ENCODE measurements at places on chromosomes 6 and 20.

DNA sequence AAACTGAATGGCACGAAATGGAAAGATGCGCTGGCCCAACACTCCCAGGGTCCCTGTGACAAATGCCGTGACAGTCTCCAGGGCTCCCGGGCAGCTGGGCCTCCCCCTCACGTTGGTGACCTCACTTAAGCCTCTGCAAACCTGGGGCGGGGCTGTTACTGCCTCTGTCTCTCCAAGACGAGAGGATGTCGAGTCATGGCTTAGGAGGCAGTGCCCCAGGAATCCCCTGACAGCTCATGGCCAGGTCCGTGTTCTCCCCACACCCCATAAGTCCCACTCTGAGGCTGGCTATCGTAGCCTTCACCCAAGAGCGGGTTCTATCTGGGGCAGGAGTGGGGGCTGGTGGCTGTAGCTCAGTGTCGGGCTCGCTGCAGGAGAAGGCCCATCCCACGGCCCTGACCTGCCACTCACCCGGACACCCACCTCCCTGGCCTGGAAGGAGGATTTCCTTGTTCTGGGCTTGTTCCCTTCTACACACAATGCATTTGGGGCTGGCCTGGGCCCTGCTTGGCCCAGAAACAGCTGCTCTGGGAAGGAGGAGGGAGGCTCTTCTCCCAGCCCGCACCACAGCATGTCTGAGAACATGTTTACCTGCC lies 5.6 kb upstream of the RPS21 start:
- DNase-seq, result no peak

DNA sequence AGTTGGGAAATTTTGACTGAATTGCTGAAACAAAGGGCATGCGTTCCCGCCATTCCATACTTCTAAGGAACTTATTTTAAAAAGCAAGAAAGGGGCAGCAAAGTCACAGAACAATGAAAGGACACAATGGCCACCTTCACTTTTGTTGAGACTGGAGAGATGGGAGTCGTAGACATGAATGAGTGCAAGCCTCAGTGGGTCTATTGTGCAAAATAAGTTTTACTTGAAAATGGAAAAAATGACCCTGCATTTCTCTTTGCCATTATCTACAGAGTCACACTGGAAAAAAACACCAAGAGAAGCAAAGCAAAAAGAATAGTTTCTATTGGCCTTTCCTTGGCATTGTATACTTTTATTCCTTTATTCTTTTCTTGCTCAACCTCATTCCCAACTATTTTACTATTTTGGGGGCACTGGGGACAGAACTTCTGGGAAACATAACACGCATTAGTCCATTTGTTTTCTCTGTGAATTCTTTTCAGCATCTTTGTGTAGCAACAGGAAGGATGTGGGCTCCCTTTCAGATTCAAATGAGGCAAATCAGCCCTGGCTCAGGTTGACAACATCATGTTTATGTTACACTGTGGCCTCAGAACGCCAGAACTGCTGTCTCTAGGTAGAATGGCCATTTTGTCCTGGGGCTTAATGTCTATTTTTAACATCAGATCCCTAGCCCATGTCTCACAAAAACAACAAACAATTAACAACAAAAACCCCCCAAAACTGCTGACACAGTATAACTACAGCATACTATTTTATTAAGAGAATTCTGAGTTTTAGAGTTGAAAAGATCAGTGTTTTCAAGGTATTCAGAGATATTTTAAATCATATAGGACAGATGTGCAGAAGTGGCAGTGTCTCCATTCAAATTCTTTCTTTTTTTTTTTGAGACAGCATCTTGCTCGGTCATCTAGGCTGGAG lies 122.2 kb downstream of the FYN start:
- DNase-seq, result no peak

- no peak for DNase-seq
Measured at GRCh38 chr20:16423311-16424212, 149.7 kb downstream of the KIF16B start.

GRCh38 chr20:32670773-32671455 lies 2.8 kb downstream of the C20orf203 start:
- no peak for DNase-seq

Measured in suppressor macrophage (primary cell).